Esophagus squamous epithelium (tissue), 5 donors: ENCODE measurements at places on chromosomes 12 and 14.

- DNase-seq: no peak
Observed at GRCh38 chr12:75478116-75478794, 2.3 kb upstream of the GLIPR1 start.

- DNase-seq: no peak
Observed at GRCh38 chr12:71186571-71187288, 28.9 kb upstream of the TSPAN8 start.

GRCh38 chr12:111868676-111869588, 26.9 kb downstream of the MAPKAPK5 start:
- DNase-seq: no peak

DNA sequence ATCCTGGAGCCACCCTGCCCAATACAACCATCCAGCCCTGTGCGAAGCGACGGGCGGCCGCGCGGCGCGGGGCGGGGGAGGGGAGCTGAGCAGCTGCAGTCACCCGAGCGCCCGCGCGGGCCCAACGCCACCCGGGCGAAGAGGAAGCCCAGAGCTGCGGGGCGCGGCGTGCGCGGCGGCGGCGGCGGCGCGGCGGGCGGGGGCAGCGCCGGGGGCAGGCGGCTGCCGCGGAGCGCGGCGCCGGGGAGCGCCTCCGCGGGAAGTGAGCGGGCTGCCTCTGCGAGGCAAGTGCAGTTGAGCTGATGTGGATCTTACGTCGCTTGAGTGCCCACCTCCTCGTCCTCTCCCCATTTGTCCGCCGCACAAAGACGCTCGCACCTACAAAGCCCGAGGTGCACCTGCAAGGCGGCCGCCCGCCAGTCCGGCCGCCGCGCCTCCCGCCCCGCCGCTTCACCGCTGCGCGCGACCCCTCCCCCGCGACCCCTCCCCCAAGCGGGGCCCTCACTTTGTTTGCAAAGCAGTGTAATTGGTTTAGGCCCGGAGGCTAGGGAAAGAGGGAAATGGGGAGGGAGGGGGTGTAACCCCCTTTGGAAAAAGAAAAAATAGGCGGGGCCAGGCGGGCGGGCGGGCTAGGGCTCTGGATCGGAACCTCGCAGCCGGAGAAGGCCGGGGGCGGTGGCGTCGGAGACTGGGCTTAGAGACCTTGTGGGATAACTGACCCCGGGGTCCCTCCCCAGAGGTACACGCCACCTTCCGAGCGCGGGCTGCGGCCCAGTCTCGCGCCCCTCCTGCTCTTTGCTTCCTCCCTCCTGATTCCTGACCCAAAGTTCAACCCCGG, at the start of the genes FOXA1 and TTC6:
Gene FOXA1, minus strand, starts transcription at position 279 of the 838 bp plus-strand sequence. Its CDS starts 277 bp downstream, at position 2.
Gene TTC6, plus strand, starts transcription at position 659 of the 838 bp plus-strand sequence. CDS start 26,436 bp downstream, outside the sequence.
- no peak for DNase-seq

DNA sequence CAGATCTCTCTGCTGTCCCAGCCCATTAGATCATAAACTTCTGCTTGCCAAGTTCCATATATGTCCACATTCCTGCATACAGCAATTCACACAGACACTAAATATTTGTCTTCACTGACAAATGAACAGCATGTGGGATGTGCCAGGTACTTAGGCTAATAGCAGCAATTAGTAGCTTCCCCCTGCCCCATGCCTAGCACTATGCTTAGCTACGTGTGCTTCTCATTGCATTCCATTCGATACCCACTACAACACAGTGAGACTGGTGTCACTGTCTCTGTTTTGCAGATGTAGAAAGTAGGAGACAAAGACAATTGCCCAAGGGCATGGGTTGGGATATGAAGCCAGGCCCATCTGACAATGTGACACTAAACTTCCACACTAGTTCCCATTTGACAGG, 308.4 kb downstream of the BCL11B start:
- DNase-seq: no peak

- no peak for DNase-seq
Observed at GRCh38 chr12:91098461-91098860, 12.8 kb downstream of the LUM start.

- DNase-seq: no peak
Observed at GRCh38 chr12:75374971-75375370, 15.9 kb upstream of the GLIPR1L2 start.

DNA sequence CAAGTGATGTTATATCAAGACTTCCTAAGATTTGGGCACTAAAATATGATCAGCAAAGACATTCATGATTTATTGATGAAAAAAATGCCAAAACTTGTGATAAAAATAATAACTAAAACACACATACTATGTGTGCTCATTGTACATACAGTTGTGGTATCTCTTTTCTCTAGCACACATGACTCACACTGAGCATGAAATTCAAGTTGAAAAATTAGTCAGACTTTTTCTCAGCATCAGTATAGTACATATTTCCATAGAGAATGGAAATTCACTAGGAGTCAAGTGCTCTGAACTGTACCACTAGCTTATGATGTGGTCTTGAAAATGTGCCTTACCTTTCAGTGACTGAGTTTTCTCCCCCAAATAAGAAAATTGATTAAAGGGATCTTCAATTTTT, 471.8 kb upstream of the FLRT2 start:
- DNase-seq: no peak

DNA sequence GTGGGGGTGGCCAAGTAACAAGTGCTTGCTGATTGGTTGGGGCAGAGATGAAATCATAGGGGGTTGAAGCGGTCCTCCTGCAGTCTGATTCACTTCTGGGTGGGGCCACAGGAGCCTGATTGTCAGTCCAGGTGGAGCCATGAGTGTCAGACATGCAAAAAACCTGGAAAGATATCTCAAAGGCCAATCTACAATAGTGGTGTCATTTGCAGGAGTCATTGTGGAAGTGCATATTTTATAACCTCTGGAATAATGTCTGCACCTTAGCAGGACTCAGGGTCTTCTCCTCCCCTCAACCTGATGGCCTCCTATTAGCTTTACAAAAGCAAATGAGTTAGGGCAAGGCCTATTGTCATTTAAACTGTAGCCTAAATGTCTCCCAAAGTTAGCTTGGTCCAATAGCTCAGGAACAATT, 241.4 kb downstream of the NUAK1 start:
- DNase-seq: no peak

- no peak for DNase-seq
Observed at GRCh38 chr12:2277492-2278155, 224.8 kb downstream of the CACNA1C start.

- DNase-seq: no peak
Observed at GRCh38 chr12:74539765-74540526, 2.3 kb downstream of the ATXN7L3B start.

DNA sequence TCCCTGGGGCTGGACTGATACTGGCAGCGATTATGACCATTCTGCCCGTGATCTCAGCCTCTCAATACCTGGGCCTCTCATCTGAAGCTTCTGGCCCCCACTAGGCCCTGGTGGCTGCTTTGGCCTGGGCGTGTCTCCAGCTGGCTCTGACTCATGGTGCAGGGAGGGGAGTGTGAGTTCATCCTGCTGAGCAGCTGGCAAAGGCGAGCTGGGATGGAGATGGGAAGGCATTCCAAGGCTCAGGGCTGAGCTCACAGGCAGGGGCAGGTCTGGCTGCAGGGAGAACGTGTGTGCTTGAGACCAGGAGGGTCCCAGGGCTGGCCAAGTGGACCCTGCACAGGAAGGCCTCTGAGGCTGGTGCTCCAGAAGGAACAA, 221.8 kb downstream of the TMEM121 start:
- no peak for DNase-seq

- no peak for DNase-seq
Observed at GRCh38 chr12:118189741-118190191, 53.8 kb downstream of the PEBP1 start.

- no peak for DNase-seq
Observed at GRCh38 chr12:29103539-29103974, 45.5 kb upstream of the FAR2 start.

GRCh38 chr12:32820376-32820931, 64.8 kb upstream of the YARS2 start:
- no peak for DNase-seq

GRCh38 chr12:115267891-115268290, 583.9 kb upstream of the TBX3 start:
- no peak for DNase-seq

DNA sequence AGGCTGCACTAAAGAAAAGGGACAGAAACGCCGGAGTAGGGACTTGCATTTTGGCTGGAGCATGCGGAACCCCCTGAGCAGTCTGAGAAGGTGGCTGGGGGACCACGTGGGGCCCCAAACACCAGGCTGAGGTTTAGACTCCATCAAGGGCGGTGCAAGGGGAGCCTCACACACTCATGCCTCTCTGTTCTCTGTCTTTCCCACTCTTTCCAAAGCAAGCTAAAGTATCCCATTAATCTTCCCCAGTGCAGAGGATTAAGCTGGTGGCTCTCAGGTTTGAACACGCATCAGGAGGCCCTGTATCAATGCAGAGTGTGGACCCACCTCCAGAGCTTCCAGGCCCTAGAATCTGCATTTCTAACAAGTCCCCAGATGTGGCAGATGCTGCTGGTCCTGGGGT, 13.5 kb downstream of the CCDC197 start:
- DNase-seq: no peak

DNA sequence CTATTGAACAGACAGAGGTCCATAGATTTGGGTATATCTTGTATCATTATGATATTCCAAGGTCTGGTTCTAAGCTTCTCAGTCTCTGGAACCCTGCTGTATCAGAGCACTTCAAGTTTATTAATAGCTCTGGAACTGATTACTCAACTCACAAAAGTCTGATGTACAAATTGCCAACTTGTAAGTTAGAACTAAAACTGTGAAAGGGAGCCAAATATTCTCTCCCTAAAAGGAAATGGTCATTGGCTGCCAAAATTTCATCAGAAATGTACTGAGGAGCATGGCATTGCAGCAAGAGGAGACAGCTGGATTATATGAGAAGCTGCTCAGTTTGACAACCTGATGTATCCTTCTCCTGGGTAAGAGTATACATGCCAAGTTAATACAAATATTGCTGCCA, 828.8 kb upstream of the SEL1L start:
- DNase-seq: no peak

DNA sequence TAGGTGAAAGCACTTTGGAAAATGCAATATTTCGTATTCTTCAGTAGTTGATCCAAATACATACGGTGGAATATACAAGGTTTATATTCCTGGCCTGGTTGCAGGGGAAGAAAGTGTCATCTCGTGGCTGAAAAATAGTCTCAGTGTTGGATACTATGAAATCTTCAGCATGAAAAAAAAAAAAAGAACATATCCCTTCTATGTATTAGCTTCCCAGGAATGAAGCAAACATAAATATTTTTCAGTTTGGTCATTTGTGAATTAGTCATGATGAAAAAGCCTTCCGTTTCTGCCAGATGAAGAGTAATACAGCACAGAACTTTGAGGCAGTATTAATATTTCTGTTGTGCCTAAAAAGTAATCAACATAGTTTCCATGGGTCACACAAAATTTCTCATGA, 36.7 kb downstream of the FLRT2 start:
- no peak for DNase-seq

DNA sequence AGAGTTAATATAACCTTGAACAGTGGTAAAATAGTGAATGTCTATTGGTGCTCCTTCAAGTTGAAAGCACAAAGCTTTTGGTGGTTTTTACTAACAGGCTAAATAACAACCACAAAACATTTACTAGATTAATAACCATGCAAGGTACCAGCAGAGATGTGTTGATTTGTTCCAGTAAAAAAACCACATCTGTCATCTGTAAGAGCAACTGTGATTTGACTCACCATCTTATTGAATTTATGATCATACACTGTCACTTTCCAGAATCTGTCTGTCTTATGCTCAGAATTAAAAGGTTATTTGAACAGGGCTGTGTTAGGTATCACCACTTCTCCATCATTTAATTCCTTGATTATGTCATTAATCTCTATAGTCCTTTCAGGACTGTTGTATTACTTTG, 107.0 kb upstream of the PTHLH start:
- DNase-seq: no peak

DNA sequence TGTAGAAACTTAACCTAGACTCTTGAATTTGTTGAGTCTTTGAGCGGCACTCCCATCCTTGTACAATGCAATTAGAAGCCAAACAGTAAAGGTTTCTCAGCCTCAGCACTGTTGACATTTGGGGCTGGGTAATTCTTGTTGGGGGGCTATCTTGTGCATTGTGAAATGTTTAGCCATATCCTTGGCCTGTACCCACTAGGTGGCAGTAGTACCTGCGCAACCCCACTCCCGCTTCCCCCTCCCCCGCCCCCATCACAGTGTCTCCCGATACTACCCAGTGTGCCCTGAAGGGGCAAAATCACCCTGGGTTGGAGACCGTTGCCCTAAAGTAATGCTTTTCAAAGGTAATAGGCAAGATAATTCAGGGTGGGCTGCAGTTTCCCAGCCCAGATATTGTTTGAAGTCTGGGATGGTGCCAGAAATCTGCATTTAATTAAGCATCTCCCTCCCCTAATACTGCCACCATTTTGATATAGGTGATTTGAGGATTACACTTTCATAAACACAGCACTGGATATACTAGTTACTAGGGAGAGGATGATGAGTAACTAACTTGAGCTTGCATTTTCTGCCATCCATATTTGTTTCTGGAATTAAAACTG, 1.8 kb downstream of the COX6A1 start:
- DNase-seq: peak; percentile 5

DNA sequence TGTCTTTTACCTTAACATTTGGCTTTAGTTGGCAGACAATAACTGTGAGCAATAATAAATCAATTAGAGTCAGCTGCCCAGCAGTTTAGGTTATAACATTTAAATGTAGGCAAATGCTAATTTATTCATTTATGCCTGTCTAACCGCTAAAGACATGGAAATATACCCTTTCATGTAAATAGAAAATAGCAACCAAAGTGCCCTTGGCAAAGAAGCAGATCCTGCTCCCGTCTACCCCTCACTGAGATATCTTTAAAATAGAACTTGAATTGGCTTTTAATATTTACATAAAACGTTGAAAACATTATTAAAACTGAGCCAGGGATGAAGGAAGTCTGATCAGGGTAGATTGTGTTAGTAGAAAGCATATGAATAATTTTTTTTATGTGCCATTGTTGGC, 67.3 kb downstream of the ATP23 start:
- DNase-seq: no peak

- DNase-seq: no peak
Observed at GRCh38 chr14:95675486-95675885, 10.7 kb upstream of the TCL1B start.

- no peak for DNase-seq
Observed at GRCh38 chr12:119938049-119938667, 50.9 kb upstream of the BICDL1 start.

- DNase-seq: no peak
Observed at GRCh38 chr12:52781399-52782082, 4.4 kb upstream of the KRT76 start.

- no peak for DNase-seq
Observed at GRCh38 chr12:66910366-66910974, 231.6 kb upstream of the GRIP1 start.

GRCh38 chr12:12398026-12398859, 41.4 kb downstream of the BORCS5 start:
- no peak for DNase-seq

DNA sequence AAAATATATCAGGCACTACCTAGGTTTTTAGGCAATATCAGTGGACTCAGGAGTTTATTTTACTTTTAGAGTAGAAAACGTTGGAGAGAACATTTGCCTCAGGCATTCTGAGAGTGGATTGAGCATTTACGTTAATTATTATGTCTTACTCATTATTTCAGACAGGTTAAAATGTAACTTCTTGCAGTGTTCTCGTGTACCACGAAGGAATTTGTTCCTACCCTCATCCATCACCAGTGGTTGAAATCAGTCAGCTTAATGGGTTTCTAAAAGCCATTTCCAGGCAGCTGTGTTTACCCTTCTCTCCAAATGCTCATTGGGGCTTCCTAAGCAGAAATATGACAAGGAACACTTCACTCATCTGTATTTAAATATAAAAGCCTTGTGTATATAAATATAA, 9.1 kb upstream of the LDHB start:
- DNase-seq: no peak

- no peak for DNase-seq
Observed at GRCh38 chr12:94290353-94290752, 142.0 kb downstream of the PLXNC1 start.

GRCh38 chr14:20493634-20494033, 11.7 kb upstream of the RNASE10 start:
- DNase-seq: no peak
